ENCODE measurements at places on chromosomes 2 and 18.

DNA sequence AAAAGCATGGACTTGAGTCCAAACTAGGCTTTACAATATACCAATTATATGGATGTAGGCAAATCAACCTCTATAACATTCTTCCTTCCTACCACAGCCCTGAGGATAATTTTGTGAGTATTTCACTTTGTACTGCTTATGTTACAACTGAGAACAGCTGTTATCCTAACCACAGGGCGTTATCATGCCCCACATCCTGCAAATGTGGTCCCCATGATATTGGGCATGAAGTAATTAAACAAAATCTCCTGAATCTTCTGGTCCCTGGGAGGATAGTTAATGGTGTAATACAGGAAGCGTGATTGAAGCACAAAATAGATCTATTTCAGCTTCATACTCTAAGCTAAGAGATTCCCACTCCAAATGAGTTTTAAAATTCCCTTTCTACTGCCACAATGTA, 223.6 kb downstream of the CDH20 start:
- DNase-seq = no peak

DNA sequence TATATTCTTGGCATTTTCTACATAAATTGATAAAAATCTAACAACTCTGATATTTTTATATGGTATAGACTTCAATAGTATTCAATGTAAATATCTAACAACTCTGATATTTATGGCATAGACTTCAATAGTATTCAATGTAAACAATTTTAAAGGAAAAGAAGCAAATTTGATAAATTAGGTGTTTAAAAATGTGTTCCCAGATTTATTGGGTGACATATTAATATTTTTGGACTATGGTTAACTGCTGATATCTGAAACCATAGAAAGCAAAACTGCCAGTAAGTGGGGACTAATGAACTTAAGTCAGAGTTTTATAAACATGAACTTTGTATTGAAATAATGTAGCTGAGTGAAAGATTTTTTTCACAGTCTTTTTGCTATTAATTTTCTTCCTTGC, 1576.0 kb upstream of the DDX18 start:
- no peak for DNase-seq

DNA sequence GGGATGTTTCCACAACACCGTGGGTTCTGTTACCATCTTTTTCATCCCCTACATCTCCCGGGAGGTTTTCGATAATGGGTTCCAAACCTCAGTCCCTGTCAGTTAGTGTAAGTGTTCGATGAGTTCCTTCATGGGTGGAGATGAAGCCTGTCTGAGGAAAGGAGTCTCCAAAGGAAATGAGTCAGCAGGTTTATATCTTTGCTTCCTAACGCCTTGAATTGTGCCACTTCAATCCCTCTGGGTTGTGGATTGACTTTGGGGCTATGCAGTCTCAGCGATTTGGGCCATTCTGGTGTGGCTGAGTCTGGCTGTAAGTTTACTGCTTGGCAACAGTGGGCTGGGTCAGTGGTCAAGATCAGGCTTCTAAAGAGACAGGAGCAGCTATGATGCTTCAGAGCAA, 1.2 kb downstream of the SERPINB5 start:
- no peak for DNase-seq

- no peak for DNase-seq
These were observed 55.1 kb upstream of the RAPGEF4 start for GRCh38 chr2:172680436-172681068.

- DNase-seq = no peak
These were observed 51.2 kb upstream of the ADAM23 start for GRCh38 chr2:206392118-206392517.

DNA sequence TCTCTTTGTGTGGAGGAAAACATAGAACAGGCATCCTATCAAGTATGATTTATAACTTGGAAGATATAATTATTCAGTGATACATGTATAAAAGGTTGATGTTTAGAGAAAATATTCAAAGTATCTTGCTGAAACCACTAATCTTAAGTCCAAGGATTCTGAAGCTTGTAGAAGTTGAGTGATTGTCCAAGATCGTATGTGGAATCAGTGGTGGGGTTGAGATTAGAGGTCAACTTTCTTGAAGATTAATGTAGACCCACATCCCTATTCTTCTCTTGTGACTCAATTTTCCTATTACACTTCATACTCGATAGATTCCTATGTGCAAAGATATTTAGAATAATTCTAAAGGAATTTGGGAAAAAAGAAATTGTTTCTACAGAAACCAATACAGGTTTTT, 1565.9 kb upstream of the ACVR2A start:
- DNase-seq = no peak

GRCh38 chr2:15747603-15748471, 156.2 kb downstream of the DDX1 start:
- no peak for DNase-seq

- peak; percentile 21 for DNase-seq
These were observed 68.7 kb downstream of the PXDN start for GRCh38 chr2:1675633-1676032.

- DNase-seq = no peak
These were observed 184.9 kb downstream of the GLI2 start for GRCh38 chr2:120920454-120921148.

GRCh38 chr2:102294802-102295489, 16.4 kb upstream of the IL1RL1 start:
- no peak for DNase-seq

- DNase-seq = no peak
These were observed 34.3 kb upstream of the PPP1CB start for GRCh38 chr2:28717339-28717758.

GRCh38 chr2:198162276-198162675, 357.9 kb downstream of the PLCL1 start:
- no peak for DNase-seq

GRCh38 chr2:39632876-39633275, 32.8 kb upstream of the TMEM178A start:
- DNase-seq = no peak

DNA sequence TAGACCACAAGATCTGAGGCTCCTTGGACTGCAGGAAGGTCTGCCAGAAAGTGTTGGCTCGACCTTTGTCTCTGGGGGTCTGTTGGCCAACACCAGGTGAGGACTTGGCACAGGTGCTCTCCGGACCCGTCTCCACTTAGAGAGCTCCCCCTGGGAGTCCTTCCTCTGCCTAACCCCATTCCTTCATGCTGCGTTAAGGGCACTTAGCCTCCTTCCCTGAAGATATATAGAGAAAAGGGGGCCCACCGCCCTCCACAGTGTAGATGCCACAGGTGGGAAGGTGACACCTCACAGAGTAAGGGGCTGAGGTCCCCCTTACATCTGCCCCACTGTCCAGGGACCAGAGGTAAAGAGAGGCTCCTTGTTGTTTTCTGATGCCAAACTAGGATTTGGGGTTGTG, 8.2 kb downstream of the IGFBP5 start:
- no peak for DNase-seq

GRCh38 chr2:53515435-53516332, 251.9 kb upstream of the CHAC2 start:
- DNase-seq = no peak

Measured in upper lobe of left lung (tissue), 6 donors.